ENCODE measurements at places on chromosomes 1 and 21.

DNA sequence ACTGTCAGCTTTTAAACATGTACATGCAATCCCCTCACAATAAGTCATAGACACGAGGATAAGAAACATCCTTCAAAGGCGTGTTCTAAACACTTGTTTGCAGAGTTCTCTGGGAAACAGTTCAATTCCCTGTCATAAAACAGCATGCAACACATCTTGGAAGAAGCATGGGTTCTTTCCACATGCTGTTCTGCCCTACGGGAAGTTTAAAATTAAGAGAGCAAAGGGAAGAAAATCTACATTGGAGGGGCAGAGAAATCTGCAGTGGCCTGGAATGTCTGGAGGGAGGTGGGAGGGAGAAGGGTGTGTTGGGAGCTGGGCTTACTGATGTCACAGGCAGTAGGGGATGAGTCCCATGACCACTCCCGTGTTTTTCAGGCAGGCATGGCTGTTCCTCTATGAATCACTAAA is 98.3 kb upstream of the SLC2A1 start:
- DNase-seq, result peak; percentile 11

- DNase-seq, result no peak
Measured at GRCh38 chr21:24552491-24552890, 1054.8 kb downstream of the MRPL39 start.

DNA sequence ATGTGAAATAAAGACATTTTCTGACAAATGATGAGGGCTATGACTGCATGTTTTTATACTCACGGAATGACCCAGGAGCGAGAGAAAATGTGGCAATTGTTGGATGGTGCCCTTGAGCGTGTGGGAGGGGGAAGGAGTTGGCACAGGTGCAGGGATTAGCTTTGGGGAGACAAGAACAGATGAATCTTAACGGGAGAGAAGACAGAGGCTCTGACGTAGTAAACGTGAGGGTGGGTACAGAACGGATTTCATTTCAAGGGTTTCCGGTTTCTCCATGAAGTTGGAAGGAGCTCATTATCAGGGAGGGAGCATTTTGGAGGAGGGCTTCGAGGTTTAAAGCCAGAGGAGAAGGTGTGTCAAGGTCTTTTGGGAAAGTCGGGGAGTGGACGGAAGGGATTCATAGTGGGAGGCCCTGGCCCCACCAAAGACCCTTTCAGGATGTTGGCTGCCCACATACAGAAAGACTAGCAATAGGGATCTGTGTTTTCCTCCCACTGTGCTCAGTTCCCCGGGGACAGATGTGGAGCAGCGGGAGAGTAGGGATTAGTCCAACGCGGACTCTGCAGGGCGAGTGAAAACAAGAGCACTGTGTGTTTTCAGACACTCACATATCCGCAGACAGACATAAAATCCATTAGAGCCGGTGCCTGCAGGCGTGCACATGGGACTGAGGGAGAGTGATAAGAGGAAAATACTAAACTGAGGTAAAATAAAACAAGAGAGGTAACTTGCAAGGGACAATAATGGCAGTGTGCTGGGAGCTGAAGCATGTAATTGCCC is 584.1 kb downstream of the AJAP1 start:
- no peak for DNase-seq

DNA sequence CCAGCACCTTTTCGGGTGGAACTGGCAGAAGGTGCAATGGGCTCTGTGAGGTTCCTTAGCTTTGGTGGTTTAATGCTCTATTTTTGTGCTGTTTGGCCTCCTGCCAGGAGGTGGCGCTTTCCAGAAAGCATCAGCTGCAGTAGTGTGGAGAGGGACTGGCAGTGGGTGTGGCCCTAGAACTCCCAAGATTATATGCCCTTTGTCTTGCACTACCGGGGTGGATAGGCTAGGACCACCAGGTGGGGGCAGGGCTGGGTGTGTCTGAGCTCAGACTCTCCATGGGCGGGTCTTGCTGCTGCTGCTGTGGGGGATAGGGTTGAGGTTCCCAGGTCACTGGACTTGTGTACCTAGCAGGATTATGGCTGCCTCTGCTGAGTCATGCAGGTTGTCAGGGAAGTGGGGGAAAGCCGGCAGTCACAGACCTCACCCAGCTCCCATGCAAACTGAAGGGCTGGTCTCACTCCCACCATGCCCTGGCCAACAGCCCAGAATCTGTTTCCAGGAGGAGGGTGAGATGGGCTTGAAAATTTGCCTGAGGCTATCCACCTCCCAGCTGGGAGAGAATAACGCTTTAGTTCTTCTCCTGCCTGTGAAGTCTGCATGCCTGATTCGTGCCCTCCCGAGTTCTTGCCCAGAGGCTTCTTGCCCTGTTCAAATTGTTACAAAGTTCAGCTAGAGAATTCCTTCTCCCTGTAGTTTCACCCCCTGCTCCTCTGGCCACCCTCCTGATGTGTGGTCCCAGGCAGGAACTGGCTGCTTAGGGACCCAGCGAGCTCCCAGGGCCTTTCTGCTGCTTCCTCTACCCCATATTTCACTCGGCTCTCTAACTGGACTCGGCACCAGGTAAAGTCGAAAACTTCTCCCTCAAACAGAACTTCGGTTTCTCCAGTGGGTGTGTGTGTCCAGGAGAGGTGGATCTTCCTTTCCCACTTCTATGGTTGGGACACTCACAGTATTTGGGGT is 76.5 kb upstream of the BTG3 start:
- peak; percentile 63 for DNase-seq
